ENCODE measurements at places on chromosomes 12 and 14. TPM values are rescaled to one million over a fixed set of nuclear protein-coding genes. Genes with fewer than 3 reads are reported as not detected.
A peak's percentile ranks its signal among the peaks of the same experiment; 100 is the strongest.

The NUP37 gene
- total RNA-seq = 39.1 TPM

GRCh38 chr12:22530-23201 lies 43.9 kb upstream of the IQSEC3 start:
- DNase-seq = no peak

GRCh38 chr14:52883658-52884057 lies 67.2 kb downstream of the FERMT2 start:
- DNase-seq = no peak

DNA sequence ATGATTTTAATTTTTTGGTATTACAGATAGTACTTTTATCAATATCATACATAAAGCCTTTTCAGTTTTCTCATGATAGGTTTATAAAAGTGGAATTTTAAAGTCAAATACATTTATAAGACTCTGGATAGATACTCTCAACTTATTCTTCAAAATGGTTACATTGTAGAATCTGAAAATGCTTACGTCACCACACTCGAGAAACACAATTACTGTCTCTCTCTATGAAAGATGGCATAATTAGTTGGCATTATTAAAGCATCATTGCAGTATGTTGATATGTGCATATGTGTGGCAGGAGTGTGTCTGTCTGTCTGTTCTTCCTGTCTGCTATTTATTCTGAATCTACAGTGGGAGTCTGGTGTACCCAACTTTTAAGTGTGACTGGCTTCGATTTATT lies 397.1 kb downstream of the SNAPC1 start:
- no peak for DNase-seq

The GPR68 gene
- 14.9 TPM for total RNA-seq

The CNTN1 gene
- 3.6 TPM for total RNA-seq

- DNase-seq = no peak
These were observed 32.2 kb upstream of the NUBPL start for GRCh38 chr14:31529053-31529452.

DNA sequence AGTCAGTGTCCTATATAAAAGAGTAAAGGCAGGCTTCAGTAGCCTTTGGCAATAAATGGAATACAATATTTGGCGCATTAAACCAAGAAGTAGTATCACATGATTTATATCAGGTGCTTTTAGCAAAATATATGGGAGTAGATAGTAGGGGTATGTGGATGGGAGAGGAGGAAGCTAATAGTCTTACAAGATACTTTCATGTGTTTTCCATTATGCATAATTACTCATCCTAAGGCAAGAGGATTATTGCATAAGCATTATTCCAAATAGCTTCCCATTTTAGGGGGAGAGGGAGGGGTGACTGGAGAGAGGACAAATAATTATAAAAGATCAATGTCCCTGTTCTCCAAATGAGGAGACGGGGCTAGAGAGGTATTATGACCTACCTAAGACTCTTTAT lies 104.3 kb downstream of the DUSP6 start:
- no peak for DNase-seq

DNA sequence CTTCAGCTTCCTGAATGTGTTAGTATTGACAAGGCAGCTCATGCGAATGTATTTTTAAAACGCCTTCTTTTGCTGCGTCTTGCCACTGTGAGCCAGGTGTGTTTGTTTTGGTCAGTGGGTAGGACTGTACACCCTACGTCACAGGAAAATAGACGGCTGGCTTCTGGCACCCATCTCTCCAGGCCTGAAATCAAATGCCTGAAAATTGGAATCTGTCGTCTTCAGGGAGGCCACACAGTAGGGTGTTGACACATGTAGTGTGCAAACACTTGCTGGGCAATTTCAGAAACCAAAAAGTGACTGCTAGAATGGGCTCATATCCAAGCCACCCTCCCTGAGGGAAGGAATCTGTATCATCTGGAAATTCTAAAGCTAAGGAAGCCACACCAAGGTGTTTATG lies 209.3 kb downstream of the TTC8 start:
- no peak for DNase-seq

GRCh38 chr12:131108177-131108955 lies 154.7 kb downstream of the ADGRD1 start:
- no peak for DNase-seq

The TPCN1 gene
- 47.4 TPM for total RNA-seq

- no peak for DNase-seq
These were observed 77.1 kb downstream of the B4GALNT3 start for GRCh38 chr12:536751-537245.

DNA sequence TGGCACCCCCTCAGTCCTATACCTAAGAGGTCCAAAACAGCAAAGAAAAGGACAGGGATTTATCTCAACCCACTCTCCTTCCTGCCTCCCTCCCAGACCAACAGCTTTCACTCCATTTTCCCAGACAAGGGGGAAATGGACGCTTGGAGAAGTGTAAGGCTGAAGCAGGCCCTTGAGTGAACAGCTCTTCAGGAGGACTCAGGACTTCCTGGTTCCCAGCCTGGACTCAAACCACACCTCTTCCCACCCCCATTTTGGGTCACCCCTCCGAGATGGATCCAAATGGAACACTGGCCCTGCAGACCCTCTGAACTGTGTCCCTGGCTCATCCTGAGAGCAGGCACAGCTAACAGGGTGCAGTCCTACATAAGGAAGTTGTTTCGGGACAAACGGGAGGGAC lies 2.7 kb downstream of the KMT2D start:
- no peak for DNase-seq

GRCh38 chr12:44335030-44335429 lies 499.1 kb downstream of the TMEM117 start:
- no peak for DNase-seq

- DNase-seq = peak; percentile 41
These were observed at the start of gene TEX22 for GRCh38 chr14:105398044-105398725. Gene TEX22, plus strand, starts transcription at chr14:105398538. Its CDS starts 803 bp downstream, at chr14:105399341.

The RERG gene
- 3.2 TPM for total RNA-seq

The RBM25 gene
- 58.2 TPM for total RNA-seq

The GZMB gene
- 8.5 TPM for total RNA-seq

DNA sequence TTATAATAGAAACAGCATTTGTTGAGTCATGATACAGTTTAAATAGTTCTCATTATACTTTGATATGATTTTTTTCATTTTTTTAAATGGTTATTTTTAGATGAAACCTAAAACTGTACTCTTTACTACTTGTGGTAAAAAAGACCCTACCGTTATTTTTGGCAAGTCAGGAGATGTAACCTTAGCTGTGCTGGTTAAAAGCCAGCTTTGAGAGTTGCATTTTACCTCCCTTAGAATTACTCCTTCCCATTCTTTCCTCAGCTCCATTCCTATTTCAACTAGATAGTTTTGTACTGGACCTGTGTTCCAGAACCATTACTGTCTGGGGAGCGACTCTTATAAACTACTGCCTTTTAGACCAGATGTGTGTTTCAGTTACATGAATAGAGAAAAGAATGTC lies 92.0 kb downstream of the RAD51B start:
- DNase-seq = no peak

DNA sequence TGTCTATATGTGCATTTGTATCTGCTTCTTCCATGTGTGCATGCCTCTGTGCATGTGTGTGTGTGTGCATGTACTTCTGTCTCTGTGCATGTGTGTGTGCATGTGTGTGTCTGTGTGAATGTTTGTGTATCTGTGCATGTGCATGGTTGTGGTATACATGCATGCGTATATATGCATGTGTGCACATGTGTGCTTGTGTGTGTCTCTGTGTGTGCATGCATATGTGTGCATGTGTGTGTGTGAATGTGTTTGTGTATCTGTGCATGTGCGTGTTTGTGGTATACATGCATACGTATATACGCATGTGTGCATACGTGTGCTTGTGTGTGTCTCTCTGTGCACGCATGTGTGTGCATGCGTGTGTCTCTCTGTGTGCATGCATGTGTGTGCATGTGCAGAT lies 363.2 kb upstream of the SFSWAP start:
- DNase-seq = no peak

Measured in esophagus squamous epithelium (tissue), 5 donors.